ENCODE measurements at places on chromosomes 3 and 15. TPM values are rescaled to one million over a fixed set of nuclear protein-coding genes. Genes with fewer than 3 reads are reported as not detected.

RARRES1 gene
- total RNA-seq = 0.39 TPM

DUOXA2 gene
- not detected for total RNA-seq

ZNF502 gene
- total RNA-seq = 1.1 TPM

OXSM gene
- 4.8 TPM for total RNA-seq

DNA sequence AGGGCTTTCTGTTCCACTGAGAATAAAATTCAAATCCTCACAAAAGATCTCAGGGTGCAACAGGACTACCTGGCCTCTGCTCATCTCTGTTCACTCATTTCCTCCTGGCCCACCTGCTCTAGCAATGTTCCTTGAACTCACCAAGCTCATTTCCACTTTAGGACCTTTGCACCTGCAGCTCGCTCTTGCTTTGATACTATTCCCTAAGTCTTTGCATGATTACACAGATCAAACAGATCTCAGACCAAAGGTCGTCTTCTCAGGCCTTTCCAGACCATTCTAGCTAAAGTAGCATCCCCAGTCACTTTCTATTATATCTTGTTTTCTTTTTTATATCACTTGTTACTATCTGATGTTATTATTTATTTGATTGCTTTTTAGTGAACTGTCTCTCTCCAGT lies 54.7 kb downstream of the B3GNT5 start:
- H3K4me1 ChIP-seq = peaks cover 5% of the 10 kb centered on the region
- peaks cover 6% of the 10 kb centered on the region for H3K36me3 ChIP-seq

GRCh38 chr15:41853831-41854230 lies 15.2 kb downstream of the PLA2G4B start:
- no peak overlapping the region for H3K27ac ChIP-seq
- H3K36me3 ChIP-seq = no peaks in the 10 kb centered on the region
- no peak overlapping the region for H3K4me3 ChIP-seq
- H3K4me1 ChIP-seq = peaks cover 9% of the 10 kb centered on the region

DNA sequence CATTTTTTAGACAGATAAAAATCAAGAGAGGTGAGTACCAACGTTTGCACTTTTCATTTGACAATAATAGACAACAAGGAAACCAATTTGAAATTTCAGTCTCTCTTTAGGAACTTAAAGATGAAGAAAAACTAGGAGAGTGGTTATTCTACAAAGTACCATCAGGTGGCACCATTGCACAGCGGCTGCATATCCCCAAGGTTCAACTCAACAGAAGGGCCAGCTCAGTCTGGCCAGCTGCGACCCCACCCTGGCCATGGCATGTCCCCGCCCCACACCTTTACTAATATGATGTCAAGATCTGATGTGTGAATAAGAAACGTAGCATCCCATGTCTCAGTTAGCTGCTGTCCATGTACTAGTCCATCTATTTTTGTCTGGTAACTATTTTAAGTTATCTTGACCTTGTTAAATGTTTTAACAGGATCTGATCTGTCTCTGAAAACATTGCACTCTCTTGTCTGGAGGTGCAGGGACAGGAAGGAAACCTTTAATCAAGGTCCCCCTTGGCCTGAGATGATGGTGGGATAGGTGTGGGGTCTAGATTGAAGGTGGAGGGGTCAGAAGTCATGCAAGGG lies 35.5 kb upstream of the CGNL1 start:
- DNase-seq = peak; percentile 72
- H3K27ac ChIP-seq = no peak overlapping the region
- no peaks in the 10 kb centered on the region for H3K36me3 ChIP-seq
- peaks cover 7% of the 10 kb centered on the region for H3K4me1 ChIP-seq
- no peak overlapping the region for H3K4me3 ChIP-seq

- DNase-seq = peak; percentile 35
- no peak overlapping the region for H3K27ac ChIP-seq
- no peaks in the 10 kb centered on the region for H3K4me1 ChIP-seq
- no peak overlapping the region for H3K4me3 ChIP-seq
- H3K27me3 ChIP-seq = no peaks in the 10 kb centered on the region
These were observed 16.9 kb upstream of the CLDN1 start for GRCh38 chr3:190339130-190339529.

GRCh38 chr3:165903885-165904630 lies 66.8 kb upstream of the BCHE start:
- no peak for DNase-seq
- H3K27ac ChIP-seq = no peak overlapping the region
- no peaks in the 10 kb centered on the region for H3K36me3 ChIP-seq
- no peaks in the 10 kb centered on the region for H3K27me3 ChIP-seq
- no peak overlapping the region for H3K4me3 ChIP-seq

DNA sequence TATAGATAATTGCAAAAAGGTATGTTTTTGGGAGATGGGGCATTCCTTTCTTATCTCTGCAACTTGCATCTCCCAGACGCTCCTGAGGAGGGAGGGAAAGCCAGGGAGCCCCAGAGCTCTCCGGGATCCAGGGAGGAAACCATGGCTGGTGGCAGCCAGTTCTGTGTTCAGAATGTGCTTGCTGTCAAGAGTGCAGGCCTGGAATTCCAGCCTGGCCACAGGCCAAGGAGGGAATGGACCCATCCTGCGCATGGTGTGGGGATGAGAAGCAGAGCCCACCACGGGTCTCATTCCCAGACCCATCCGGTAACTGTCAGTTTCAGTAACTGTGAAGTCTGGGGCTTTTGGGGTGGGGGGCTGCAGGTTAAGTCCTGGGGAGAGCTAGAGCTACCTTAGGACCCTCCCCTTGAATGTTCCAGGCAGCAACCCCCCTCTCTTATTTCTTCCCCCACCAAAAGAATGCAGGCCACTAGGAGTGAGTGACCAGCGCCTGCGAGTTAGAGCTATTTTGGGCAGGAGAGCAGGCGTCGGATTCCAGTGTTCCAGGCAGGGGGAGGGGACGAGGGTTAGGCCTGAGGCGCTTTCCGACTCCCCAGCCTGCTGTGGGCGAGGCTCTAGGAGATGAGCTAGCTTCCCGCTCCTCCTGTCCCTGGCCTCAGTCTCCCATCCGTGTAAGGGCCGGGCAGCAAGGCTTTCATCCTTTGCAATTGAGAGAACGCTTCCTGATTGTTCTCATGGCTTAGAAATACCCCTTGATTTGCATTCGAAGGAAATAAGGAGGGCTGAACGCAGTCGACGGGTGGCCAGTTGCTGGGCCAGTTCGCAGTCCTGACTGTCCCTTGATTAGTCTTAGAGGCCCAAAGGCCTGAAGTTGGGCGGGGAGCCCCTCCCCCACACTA lies 781 bp upstream of the DAG1 start:
- peak overlapping the region; percentile 100 for H3K27ac ChIP-seq
- no peaks in the 10 kb centered on the region for H3K36me3 ChIP-seq
- H3K4me3 ChIP-seq = peak overlapping the region; percentile 41

DNA sequence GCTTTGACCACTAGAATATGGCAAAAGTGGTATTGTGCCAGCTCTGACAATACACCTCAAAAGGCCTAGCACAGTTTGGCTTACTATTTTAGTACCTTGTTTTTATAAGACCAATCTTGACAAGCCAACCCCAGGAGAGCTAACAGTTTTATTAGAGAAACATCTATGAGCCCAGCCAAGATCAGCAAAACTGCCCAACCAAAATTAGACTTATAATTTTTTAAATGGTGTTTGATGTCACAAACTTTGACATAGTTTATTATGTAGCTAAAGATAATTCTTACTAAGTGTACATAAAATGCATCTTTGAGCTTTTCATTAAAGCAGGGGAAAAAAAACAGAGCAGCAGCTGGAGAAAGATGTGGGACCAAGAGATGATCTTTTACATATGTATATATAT lies 537.5 kb downstream of the ZPLD1 start:
- no peaks in the 10 kb centered on the region for H3K27me3 ChIP-seq
- no peak overlapping the region for H3K4me3 ChIP-seq
- H3K36me3 ChIP-seq = no peaks in the 10 kb centered on the region
- no peak overlapping the region for H3K27ac ChIP-seq

DNA sequence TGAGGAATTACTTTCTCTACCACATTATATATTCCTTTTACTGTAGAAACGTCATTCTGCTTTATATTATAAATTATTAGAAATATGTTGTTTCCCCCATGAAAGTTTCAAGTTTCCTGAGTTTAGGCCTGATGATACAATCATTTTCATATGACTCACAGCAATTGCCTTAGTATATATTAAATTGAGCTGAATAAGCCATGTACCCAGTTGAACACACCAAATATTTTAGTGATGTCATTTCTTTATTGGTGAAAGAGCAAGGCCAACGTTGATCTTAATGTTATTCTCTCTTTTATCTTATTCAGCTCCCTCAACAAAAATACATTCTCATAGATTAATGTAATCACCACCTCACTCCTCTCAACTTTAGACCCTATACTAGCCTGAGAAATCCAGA lies 30.8 kb downstream of the B3GNT5 start:
- no peaks in the 10 kb centered on the region for H3K36me3 ChIP-seq
- DNase-seq = no peak
- H3K27me3 ChIP-seq = no peaks in the 10 kb centered on the region
- H3K4me1 ChIP-seq = no peaks in the 10 kb centered on the region

- no peaks in the 10 kb centered on the region for H3K27me3 ChIP-seq
- peak; percentile 19 for DNase-seq
- H3K4me3 ChIP-seq = no peak overlapping the region
- H3K36me3 ChIP-seq = no peaks in the 10 kb centered on the region
These were observed 28.1 kb downstream of the CMTM7 start for GRCh38 chr3:32419742-32420125.

DNA sequence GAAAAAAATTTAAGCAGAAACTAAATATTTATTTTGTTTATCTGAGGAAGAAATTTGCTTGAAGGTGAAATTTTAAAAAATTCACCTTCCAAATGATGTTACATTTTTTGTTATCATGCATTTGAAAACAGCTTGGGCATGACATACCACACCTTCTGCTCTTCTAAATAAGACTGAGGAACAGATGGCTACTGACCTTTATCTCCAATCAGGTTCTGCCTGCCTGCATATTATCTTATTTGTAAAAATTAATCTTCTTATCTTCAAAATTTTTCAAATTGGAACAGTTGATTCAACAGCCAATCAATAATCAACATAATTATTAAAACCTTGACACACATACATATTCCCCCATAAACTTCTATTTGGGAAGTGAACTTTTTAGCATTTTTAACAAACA lies 641.8 kb upstream of the ZNF385D start:
- no peak overlapping the region for H3K27ac ChIP-seq
- H3K27me3 ChIP-seq = no peaks in the 10 kb centered on the region
- no peaks in the 10 kb centered on the region for H3K36me3 ChIP-seq
- DNase-seq = no peak
- no peaks in the 10 kb centered on the region for H3K4me1 ChIP-seq
- H3K4me3 ChIP-seq = no peak overlapping the region

- no peak overlapping the region for H3K4me3 ChIP-seq
- H3K36me3 ChIP-seq = no peaks in the 10 kb centered on the region
- no peak overlapping the region for H3K27ac ChIP-seq
- peaks cover 30% of the 10 kb centered on the region for H3K4me1 ChIP-seq
- no peaks in the 10 kb centered on the region for H3K27me3 ChIP-seq
- no peak for DNase-seq
These were observed 25.8 kb upstream of the RSL24D1 start for GRCh38 chr15:55222588-55222987.

DNA sequence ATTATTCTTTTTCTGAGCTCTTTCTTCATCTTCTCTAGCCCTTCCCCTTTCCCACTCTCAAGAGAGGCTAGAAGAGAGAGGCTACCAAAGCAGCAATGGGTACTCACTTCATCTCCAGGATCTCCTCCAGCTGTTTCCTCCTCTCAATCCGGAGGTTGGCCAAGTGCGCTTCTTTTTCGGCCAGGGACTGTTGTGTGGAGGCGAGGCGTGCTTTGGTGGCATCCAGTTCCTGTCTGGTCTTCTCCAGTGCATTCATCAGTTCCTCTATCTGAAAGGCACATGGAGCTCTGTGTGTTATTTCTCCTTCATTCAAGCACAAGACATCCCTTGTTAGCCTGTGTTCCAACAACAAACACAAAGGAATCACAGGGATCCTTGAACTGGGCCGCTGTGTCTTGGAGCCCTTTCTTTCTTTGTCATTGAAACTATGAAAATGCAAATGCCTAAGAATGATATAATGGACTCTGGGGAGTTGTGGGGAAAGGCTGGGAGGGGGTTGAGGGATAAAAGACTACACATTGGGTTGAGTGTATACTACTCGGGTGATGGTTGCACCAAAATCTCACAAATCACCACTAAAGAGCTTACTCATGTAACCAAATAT lies 401.3 kb upstream of the WNT5A start:
- H3K27ac ChIP-seq = no peak overlapping the region
- no peak for DNase-seq
- no peak overlapping the region for H3K4me3 ChIP-seq
- no peaks in the 10 kb centered on the region for H3K27me3 ChIP-seq
- peaks cover 5% of the 10 kb centered on the region for H3K4me1 ChIP-seq
- H3K36me3 ChIP-seq = no peaks in the 10 kb centered on the region

GRCh38 chr3:5140230-5140621 lies 18.1 kb downstream of the ARL8B start:
- no peak overlapping the region for H3K27ac ChIP-seq
- H3K4me3 ChIP-seq = no peak overlapping the region
- H3K27me3 ChIP-seq = no peaks in the 10 kb centered on the region
- peaks cover 9% of the 10 kb centered on the region for H3K4me1 ChIP-seq

DNA sequence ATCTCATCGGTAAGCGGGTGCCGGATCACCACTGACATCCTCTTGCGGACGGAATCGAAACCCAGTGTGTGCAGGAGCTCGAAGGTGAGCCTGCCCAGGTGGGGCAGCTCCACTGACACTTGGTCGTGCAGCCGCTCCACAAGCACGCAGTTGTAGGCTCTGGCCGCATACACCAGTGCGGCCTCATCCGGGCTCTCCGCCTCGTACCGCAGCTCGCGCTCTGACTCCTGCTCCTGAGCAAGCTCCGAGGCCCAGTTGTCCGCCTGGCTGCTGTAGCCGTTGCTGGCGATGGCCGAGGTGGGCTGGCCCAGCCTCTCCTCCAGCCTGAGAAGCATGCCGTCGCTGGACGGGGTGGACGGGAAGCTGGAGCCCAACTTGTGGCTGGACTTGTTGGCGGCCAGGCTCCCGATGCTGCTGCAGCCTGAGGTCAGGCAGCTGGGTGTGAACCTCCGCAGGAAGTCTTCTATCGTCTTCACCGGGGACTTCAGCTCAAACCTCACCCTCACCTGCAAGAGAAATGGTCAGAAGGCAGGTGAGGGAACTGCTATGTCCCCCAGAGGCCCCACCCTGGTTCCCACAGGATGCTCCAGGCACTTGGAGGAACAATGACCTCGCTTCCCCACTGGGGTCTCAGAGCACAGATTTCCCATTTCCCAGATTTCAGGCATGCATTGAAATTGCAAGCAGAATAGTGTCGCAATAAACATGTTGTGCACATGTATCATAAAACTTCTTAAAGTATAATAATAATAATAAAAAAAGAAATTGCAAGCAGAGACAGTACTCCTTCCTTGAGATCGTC lies 149.2 kb downstream of the ATP10A start:
- peaks cover 3% of the 10 kb centered on the region for H3K27me3 ChIP-seq
- H3K27ac ChIP-seq = no peak overlapping the region
- no peaks in the 10 kb centered on the region for H3K36me3 ChIP-seq
- no peak overlapping the region for H3K4me3 ChIP-seq
- H3K4me1 ChIP-seq = no peaks in the 10 kb centered on the region
